ENCODE measurements at places on chromosomes 5 and 9. TPM values are rescaled to one million over a fixed set of nuclear protein-coding genes. Genes with fewer than 3 reads are reported as not detected.
A peak's percentile ranks its signal among the peaks of the same experiment; 100 is the strongest.

- no peak for DNase-seq
Measured at GRCh38 chr5:93874491-93874890, 133.1 kb upstream of the POU5F2 start.

DNA sequence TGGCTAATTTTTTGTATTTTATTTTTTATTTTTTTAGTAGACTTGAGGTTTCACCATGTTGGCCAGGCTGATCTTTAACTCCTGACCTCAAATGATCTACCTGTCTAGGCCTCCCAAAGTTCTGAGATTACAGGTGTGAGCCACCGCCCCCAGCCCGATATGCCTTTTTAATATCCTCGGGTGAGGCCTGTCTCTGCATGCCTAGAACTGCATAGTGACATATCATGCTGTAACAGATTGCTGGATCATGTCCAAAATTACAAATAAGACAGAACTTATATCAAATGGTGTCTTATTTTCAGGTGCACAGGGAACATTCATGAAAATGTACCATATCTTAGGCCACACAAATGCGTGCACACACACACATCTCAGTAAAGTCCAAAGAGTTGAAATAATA, 39.1 kb upstream of the PJA2 start:
- no peak for DNase-seq

BTNL9 gene
- total RNA-seq, result not detected

DNA sequence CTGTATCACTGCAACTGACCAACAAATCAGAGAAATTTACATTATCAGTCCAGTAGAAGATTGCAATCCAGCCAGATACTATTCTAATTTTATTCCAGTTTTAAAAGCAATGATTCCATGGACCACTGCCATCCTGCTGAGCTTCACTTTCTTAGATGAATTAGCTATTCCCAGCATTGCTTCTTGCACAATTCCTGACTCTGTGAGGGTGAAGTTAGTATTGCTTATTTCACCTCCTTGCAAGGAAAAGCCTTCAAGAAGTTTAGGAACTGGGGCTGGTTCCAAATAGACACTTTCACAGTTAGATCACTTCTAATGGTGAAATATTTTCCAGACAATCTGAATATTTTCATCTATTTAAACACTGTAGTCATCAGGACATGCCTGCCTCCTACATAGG, 338.6 kb upstream of the TNC start:
- no peak for DNase-seq

DNA sequence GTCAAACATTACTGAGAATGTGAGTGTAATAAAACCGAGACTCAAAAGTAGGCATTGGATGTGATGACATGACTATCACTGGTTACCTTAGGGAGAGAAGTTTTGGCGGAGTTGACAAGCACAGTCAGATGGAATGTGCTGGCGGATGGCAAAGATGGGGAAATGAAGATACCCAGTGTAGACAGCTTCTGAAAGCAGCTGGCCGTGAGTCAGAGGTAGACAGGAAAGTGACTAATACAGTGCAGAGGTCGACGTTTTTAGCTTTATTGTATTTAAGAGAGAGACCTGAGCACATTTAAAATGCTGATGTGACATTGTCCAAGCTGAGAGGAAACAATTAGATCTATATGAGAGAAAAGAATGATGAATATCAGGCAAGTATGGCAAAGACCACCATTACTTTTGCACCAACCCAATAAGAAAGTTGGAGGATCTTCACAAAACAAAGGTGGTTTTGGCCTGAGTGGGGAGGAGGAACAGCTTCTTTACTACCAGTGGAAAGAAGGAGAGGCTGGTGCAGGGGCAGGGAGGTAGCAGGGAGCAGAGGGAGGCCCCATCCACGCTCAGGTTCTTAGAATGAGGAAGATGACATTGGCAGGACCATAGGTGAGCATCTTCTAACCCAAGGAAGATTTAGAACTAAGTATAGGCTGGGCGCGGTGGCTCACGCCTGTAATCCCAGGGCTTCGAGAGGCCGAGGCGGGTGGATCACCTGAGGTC, 36.7 kb upstream of the KCNIP1 start:
- DNase-seq, result no peak

IL31RA gene
- 0.80 TPM for total RNA-seq

- DNase-seq, result no peak
Measured at GRCh38 chr9:111016426-111017045, 21.7 kb downstream of the LPAR1 start.

GRCh38 chr5:58262226-58262625, 197.7 kb downstream of the PLK2 start:
- DNase-seq, result no peak

- DNase-seq, result no peak
Measured at GRCh38 chr5:173789031-173789920, 98.9 kb upstream of the CPEB4 start.

GRCh38 chr9:90775657-90776056, 26.0 kb upstream of the SYK start:
- DNase-seq, result no peak

DNA sequence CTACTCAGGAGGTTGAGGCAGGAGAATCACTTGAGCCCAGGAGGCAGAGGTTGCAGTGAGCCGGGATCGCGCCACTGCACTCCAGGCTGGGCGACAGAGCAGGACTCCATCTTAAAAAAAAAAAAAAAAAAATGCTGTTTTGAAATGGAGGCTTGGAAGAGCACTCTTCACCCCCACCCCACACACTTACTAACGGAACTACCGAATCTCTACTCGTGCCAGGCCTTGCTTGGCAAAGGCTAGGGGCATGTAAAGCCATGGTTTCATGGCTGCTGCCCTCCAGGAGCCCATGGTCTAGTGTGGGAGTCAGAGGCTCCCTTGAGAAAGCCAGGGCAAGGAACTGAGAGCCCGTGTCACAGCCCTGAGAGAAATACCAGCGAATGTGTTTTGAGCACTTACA, 21.3 kb downstream of the PCDHGC5 start:
- no peak for DNase-seq

GRCh38 chr5:81631124-81631523, 119.8 kb downstream of the SSBP2 start:
- peak; percentile 16 for DNase-seq

DNA sequence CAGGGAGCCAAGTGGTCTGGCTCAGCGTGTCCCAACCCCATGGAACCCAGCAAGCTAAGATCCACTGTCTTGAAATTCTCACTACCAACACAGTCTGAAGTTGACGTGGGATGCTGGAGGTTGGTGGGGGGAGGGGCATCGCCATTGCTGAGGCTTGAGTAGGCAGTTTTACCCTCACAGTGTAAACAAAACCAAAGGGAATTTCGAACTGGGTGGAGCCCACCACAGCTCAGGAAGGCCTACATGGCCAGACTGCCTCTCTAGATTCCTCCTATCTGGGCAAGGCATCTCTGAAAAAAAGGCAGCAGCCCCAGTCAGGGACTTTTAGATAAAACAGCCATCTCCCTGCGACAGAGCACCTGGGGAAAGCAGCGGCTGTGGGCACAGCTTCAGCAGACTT, 17.1 kb upstream of the FBXL17 start:
- DNase-seq, result no peak

- DNase-seq, result no peak
Measured at GRCh38 chr5:180070756-180071530, 616 bp downstream of the RNF130 start.

Measured in activated T-helper 1 cell treated with anti-CD3 and anti-CD28 coated beads, Interleukin-12 subunit alpha, Interleukin-12 subunit beta, Interleukin-2, Interleukin-4 antibody, amounts not matched to agents 30 ng/mL and 10 ng/mL and 1 ng/mL, durations not matched to agents 14 hours and 24 hours and 36 hours (primary cell).